ENCODE measurements at places on chromosomes 12 and 14.

DNA sequence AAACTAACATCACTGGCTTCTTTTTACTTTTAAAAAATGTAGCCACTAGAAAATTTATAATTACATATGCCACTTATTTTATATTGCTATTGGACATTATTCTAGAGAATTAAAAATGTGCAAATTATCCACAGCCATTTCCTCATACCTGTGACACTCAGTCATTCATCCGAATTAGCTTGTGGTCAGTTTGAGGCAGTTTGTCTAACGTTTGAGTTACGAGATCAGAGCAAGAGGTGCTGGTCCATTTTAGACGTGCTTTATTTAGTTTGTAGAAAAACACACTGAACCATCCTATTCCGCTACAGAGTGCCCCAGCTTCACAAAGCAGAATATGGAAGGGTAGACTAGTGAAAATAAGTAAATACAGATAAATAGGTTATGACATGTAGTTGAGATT, 513.0 kb downstream of the NRXN3 start:
- DNase-seq: no peak

DNA sequence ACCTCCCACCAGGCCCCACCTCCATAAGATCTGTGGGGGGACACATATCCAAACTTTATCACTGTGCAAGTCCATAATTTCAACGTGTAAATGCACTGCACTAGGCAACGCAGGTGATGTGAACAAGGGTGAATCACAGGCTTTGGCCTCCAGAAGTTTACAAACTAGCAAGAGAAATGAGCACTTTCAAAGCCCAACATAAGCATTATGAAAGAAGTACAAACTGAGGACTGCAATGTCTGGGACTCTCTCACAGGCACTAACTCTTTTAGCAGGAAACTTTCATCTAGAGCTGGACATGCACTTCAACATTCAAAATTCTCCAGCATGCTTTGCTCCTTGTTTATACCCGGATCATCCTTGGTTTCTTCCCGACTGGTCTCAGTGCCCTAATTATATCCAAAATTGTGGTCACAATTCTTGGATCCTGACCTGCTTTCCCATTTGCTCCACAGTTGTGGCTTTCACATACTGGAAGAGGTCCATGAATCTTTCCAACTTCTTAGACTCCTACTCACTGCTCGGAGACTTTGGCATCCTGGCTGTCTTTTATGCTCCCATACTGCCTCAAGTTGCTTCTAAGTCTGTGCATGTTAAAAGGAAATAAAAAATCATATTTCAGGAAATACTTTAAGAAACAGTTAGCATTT, 44.9 kb upstream of the STRAP start:
- DNase-seq: no peak

DNA sequence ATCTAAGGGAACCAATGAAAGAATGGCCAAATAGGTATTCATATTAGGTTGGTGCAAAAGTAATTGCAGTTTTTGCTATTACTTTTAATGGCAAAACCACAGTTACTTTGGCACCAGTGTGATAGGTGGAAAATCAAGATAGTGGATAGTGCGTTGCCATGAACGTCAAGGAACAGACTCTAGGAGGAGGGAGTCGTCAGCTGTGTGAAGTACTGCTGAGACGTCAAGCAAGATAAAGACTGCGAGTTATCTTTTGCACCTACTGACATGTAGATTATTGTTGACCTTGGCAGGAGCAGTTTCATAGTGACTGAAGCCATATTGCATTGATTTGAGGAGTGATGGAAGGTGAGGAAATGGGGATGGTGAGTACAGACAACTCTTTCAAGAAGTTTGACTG, 8.3 kb downstream of the YLPM1 start:
- no peak for DNase-seq

DNA sequence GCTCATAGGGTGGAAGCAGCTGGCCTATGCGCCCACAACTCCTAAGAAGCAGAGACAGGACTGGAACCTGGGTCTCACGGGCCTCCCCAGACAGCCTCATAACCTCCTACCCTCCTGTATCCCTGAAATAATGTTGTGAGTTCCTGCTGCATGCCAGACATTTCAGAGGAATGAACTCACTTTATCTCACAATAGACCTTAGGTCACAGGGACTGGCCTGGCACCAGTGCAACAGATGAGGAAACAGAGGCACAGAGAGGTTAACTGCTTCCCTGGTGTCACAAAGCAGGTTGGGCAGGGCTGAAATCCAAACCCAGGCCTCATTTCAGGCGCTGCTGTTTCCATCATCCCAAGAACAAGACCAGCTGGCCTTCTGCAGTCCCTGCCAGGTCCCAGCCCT, 5.3 kb downstream of the PHETA1 start:
- DNase-seq: no peak

DNA sequence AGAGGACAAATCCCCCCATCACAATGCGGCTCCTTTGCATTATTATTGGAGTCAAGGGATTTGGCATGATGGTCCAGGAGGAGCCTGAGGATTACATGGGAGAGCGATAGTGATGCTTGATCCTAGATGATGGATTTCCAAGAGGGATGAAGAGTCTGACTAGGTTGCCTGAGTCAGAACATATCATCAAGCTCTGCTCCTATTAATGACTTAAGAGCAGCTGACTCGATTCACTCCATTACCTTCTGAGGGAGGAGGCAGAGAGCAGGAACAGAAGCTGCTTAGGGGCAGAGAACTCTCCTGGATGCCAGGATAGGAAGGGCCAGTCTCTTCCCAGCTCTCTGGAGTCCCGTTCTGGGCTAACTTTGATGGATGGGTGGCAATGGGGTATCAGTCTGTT, 54.0 kb upstream of the CISTR start:
- DNase-seq: no peak

DNA sequence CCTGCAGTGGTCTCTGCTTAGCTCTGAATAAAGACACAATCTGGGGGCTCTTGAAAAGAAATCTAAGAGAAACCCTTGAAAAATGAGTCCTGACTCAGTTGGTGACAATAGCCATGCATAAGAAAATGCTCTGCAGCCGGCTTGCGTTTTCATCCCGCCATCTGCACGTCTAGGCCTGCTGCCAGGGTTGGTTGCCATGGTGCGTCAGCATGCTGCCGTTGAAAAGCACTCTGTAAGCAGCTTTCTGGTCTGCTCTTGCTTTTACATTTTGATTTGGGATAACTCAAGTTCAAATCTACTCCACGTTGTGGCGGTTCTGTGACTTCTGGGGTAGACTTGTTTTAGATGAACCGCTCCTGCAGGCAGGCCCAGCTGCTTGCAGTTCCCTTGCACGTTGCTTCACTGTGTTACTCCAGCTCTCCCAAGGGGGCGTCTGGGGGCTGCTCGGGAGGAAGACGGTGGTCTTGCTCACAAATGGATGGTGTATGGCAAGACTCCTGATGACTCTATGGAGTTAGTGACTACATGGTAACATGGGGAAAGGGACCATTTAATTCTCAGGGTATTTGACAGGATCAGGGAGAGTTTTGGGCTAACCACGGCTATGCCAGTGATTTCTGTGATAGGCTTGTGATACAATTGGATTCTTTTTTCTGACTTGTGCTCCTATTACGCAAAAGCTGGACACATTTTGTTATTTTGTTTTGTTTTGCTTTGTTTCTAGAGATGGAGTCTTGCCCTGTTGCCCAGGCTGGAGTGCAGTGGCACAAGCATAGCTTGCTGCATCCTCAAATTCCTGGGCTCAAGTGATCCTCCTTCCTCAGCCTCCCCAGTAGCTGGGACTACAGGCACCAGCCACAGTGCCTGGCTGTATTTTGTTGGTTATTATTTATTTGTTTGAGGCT, 15.8 kb downstream of the WNT5B start:
- DNase-seq: no peak

DNA sequence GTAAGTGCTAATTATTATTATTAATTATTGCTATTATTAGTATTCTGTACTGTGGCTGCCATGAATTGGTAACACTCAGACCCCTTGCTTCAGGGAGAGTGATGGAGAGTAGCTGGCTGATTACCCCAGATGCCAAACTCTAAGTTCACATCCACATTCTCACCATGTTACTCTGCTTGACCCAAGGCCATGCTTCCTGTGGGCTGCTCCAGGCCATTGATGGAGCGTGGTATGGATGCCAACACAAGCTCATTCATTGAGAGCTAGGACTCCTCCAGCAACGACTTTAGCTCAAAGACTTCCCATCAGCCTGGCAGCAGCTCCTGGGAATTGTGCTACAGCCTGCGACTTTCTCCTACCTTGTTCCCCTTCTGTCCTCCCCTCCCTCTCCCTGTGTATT, 233.4 kb downstream of the MSRB3 start:
- no peak for DNase-seq

DNA sequence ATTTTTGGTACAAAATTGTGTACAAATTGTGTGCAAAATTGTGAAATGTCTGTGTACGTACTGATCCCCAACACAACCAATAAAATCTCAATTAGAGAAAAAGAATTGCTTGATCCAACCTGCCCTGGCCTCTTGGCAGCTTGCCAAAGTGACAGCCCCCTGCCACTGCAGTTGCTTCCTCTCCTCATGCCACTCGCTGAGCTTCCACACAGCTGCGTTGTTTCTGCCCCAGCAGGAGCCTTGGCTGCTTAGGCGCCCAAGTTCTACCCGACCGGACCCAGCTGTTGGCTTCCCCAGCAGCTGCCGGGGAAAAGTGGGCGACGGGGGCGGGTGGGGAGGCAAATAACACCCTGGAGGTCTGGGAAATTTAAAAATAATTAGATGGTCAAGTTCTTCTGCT, 171.8 kb upstream of the ATF7IP start:
- no peak for DNase-seq

DNA sequence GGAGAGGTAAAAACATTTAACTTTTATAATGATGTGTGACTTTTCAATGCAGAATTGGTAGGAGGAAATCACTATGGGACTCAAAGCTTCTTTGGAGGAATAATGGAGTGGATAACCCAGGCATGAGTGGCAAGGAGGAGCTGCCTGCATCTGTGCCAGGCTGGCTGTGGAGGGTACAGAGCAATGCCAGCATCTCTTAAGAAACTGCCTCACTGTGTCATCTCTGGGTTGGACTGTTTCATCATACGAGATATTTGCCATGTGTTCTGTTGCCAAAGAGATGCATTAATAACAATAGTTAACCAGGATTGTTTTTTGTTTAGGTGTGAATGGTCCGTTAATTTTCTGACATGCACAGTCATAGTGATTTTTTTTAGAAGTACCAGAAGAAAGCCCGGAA, 183.7 kb upstream of the NTF3 start:
- DNase-seq: no peak

DNA sequence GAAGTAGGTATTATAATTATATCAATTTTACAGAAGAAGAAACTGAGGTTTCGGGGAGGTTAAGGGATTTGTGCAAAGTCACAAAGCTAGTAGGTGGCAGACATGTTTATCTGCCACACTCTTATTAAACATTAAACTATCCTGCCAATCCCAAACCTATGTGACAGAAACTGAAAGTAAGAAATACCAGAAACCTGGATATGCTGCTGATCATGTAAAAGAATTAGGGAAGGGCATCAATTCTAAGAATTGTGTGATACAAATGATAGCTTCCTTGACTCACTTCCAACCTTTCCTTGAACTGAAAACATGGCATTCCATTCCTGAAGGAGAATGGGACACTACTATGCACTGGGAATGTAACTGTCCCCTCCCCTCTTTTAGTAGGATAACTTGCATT, 16.9 kb downstream of the TAOK3 start:
- no peak for DNase-seq

GRCh38 chr12:16323010-16323409, 24.4 kb upstream of the MGST1 start:
- DNase-seq: no peak

DNA sequence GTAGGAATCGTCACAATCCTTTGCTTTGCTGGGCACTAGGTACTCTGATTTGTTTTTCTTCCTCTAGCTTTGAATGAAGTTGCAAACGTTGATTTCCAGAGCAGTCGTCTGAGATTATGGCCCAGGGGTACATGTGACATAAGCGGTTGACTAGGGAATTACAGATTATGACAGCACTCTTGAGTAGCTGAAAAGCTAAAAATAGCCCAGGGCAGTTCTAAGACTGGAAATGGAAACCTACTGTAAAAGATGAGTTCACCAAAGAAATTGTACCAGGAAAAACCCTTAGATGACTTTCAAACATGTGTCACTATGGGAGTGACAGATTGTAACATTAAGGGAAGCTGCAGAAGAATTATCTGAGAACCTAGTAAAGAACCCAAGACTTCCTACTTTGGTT, 108.5 kb downstream of the ANO6 start:
- DNase-seq: no peak

DNA sequence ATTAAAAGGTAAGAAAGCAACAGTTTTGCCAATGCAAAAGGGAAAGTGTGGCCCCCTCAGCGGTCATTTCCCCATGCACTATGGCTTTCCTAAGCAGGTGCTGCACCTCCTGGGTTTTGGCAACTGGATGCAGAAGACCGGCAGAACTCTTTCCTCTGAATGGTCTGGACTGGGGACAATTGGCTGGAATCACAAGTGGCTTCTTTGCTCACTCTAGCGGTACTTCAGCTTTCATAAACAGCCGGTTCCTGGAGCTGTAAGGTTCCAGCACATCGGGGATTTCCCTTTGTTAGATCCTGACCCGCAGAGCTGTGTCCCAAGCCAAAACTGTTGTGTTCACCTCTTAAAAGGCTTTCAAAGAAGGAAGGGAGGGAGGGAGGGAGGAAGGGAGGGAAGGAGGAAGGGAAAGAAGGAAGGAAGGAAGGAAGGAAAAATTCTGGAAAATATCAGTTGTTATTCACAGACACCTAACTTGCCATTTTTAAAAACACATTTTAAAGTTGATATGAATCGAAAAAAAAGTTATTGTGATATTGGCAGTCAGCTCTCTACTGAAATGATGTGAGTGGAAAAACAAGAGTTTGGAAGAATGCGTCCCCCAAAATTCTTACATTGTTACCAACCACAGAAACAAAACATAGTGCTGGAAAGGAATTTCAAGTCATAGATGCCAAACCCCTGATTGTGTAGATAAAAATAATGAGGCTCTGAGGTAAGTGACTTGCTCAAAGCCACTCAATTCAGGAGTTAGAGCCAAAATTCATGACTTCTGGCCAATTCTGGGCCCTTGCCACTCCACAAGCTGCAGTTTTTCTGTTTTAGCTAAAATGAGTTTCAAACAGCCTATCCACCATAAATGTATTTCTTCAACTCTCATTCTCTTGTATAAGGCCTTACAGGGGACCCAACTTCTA, 220.6 kb upstream of the HMGA2 start:
- DNase-seq: no peak

DNA sequence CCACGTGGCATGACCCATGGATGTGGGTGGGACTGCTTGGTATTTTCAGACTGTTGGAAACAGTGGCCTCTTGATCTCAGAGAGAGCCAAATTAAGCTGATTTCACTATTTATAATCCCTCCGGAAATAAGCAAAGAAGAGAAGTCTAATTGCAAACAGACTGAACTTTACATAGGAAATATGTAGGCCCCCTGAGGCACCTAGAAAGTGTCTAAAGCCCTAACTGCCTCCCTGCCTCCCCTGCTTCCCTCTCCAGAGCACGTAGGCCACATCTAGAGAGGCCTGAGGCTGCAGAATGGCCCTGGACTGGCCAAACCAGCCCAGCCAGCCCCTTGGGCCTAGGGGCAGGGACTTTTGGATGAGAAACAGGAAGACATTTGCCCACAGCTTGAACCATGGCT, 123.8 kb downstream of the ZFP36L1 start:
- DNase-seq: no peak

All from activated T-cell treated with anti-CD3 and anti-CD28 coated beads for 24 hours (primary cell).